Stimulated activated effector memory CD8-positive, alpha-beta T cell treated with anti-CD3 and anti-CD28 coated beads, Interleukin-12 subunit alpha, Interleukin-12 subunit beta, amount 100 ng/mL, for 72 hours (primary cell): ENCODE measurements at places on chromosomes 5 and 9.

DNA sequence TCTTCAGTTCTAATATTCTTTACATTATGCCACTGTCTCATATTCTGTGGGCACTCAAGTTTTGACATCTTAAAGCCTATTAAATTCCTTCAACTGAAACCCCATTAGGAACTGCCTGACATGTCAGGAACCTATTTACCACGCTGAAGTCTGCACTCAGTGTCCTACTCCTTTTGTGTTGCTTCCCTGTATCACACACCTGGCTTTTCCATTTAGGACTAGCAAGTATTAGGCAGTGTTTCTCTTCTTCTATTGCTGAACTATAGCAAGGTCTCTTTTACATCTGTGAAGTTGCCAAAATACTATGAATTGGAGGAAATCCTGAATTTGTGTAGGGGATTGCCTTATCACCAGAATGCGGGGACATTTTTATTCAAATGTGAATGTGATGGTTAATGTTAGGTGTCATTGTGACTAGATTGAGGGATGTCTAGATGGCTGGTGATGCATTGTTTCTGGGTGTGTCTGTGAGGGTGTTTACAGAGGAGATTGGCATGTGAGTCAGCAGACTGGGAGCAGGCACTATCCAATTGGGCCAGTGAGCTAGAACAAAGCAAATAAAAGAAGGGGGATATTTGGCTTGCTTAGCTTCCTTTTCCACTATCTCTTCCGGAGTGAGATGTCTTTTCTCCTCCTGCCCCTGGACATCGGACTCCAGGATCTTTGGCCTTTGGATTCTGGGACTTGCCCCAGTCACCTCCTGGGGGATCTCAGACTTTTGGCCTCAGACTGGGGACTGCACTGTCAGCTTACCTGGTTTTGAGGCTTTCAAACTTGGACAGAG, 21.2 kb upstream of the VCAN start:
- no peak for DNase-seq

DNA sequence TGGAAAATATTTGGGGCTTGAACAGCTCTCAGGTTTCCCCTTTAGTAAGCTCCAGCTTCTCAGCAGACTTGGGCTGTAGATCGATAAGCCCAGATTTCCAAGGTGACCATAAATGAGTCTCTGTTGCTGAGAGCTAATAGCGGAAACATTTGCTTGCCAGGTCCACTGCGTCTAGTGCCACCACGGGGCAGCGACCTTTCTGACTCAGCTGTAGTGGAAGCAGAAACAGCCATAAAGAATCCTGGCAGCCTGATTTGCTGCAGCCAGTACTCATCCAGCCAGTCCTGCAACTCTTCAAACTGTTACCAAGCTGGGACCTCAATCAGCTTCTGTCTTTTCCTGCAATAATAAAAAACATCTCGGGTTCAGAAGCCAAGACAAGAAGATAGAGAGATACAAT, 241.7 kb downstream of the DOCK8 start:
- no peak for DNase-seq

DNA sequence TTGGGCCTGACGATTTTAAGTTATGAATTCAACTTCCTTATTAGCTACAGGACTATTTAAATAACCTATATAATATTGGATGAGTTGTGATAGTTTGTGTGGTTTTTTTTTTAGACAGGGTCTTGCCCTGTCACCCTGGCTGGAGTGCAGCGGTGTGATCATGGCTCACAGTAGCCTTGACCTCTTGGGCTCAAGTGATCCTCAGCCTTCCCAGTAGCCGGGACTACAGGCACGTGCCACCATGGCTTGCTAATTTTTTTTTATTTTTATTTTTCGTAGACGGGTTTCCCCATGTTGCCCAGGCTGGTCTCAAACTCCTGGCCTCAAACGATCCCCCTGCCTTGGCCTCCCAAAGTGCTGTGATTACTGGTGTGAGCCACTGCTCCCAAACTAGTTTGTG, 17.6 kb downstream of the SPZ1 start:
- no peak for DNase-seq

- no peak for DNase-seq
Measured at GRCh38 chr9:8845376-8845775, 1045.8 kb upstream of the DMAC1 start.

DNA sequence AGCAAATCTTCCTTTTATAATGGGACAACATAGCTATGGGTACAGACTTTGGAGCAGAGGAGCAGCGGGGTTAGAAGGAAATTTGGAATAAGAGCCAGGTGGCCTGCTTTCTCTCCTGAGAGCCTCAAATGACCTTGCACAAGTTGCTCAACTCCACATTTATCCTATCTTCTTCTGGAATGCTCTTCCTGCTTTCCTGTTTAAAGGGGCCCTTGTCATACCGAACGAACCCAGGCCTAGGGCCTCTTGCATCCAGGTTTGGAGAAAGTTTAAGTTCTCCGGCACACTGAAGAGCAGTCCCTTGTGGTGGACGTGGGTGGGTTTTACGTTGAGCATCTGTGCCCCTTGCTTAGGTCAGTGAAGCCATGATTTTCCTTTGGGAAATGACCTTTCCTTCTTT, 197.9 kb upstream of the NR3C1 start:
- DNase-seq = no peak

GRCh38 chr9:17191082-17191481, 56.2 kb downstream of the CNTLN start:
- DNase-seq = no peak

DNA sequence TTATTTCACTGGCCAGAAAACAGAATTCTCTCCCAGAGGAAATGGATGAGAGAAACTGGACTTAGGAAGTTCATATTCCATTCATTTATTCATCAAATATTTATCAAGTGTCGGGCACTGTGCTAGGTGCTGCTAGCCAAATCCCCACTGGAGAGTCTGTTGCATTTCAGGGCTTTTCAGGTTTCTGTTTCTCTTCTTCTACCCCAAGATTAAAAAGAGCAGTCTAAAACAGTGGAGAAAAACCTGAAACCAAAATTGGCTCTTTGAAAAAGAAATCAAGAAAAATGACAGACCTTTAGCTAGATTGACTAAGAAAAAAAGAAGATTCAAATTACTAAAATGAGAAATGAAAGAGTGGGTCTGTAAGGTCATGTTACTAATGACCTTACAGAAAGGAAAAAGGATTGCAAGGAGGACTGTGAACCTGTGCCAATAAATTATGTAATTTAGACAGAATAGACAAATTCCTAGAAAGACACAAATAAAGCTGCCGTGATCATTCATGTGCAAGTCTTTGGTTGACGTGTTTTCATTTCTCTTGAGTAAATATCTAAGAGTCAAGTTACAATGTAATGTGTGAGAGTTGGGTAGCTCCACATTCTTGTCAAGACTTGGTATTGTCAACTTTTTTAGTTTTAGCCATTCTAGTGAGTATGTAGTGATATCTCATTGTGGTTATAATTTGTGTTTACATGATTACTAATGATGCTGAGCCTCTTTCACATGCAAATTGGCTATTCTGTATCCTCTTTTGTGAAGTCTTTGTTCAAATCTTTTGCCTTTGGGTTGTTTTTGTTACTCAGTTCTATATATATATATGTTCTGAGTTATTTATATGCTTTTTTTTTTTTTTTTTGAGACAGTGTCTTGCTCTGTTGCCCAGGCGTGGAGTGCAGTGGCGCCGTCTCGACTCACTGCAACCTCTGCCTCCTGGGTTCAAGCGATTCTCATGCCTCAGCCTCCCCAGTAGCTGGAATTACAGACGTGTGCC, 23.7 kb downstream of the SNX30 start:
- DNase-seq = no peak

GRCh38 chr5:130198927-130199326, 294.7 kb downstream of the CHSY3 start:
- DNase-seq = no peak
